ENCODE measurements at places on chromosomes 11 and 22.
A peak's percentile ranks its signal among the peaks of the same experiment; 100 is the strongest.

DNA sequence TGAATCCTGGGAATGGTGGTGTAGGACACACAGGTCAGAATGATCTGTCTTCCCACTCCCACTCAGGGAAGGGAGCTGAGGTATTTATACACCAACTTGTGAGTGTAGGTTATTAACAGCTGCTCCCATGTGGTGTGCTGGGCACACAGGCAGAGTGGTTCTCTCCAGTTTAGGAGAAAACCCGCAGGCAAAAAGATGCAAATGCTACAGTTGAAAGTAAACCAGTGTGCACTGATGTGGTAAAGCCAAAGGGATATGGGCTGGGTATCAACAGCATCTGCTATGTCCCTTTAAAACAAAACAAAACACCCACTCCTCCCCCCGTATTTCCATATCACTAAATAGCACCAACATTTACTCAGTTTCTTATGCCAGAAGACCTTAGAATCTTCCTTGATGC is 75.4 kb upstream of the SYT13 start:
- DNase-seq, result no peak

GRCh38 chr22:49765091-49765771 is 62.4 kb downstream of the BRD1 start:
- no peak for DNase-seq

GRCh38 chr11:45538363-45538762 is 127.1 kb downstream of the CHST1 start:
- no peak for DNase-seq

DNA sequence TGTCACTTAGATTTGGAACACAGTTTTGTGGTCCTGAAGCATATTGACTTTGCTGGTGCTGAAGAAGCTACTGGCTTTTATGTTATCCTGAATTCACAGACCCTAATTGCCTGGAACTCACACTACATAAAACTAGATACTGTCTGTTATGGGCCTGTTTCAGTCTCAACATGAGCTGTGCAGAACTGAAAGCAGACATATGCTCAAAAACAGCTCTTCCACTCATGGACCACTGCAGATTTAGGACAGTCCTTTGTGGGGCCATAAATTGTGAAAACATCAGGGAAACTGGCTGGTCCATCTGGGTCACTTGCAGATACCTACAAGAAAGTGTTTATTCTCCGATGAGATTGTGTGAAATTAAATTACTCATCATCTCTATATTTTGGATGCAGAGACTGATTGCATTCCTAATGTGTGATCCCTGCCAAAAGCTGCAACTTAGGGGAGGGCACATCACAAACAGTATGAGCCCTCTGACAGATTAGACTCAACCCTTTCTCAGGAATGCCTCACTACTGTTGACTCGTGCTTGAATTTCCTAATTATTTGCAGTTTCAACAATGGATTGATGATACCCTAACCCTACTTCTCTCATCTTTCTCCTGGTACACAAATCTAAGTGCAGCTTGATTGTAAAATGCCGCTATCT is 10.2 kb upstream of the CLNS1A start:
- DNase-seq, result no peak

GRCh38 chr22:30272781-30273601 is 6.3 kb upstream of the OSM start:
- DNase-seq, result no peak

DNA sequence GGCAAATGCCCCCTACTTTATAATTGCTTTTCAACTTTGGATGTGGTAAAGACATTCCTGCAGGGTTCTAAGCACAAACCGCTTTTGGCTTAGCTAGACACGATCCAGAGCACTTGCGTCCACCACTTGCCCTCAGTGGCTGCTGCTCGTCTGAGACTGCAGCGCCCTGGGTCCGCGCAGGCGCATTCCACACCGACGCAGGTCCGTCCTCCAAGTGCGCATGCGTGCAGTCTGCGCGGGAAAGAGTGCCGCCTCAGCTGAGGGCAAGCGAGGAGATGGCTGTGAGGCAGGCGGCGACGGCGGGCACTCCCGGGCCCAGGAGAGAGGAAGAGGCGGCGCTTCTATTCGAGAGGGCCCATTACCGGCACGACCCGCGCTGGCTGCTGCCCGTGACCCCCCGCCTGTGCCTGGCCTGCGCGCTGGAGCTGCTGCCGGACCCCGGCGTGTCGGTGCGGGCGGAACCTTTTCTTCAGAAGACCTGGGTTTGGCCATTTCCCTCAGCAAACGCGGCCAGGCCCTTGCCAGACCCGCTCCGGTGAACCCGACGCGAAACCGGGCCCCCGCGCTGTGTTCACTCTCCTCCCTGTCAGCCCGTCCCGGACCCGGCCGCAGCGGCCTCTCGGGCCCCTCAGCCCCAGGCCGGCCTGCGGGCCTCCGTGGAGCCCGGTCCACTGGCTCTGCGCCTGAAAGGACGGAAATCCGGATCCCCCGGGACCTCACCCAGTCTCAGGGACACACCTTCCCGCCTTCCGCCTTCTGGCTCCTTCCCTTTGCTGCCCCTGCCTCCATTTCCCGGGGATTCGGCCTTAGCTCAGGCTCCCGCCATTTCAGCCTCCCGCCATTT is at the start of gene MEI1:
Gene MEI1, plus strand, starts transcription at position 240 of the 844 bp plus-strand sequence. Its CDS starts 36 bp downstream, at position 276.
- peak; percentile 93 for DNase-seq

- DNase-seq, result peak; percentile 16
Observed at GRCh38 chr22:49880281-49880680, 26.6 kb downstream of the ZBED4 start.

DNA sequence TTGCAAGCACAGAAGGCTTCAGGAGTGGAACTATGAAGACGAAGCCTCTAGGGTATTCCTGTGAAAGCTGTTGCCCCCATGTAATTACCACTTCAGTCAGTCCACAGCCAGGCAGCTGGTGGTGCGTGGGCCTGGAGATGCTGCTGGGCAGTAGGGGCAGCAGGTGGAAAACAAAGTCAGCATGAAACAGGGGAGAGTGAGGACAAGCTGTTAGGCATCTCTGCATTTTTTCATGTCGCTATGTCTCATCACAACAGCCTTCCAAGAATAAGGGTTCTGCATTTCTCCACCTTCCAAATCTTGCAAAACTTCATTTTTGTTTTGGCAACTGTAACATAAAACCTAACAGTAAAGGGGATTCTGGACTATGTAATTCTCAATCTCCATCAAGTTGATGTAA is 757.5 kb downstream of the NELL1 start:
- no peak for DNase-seq

DNA sequence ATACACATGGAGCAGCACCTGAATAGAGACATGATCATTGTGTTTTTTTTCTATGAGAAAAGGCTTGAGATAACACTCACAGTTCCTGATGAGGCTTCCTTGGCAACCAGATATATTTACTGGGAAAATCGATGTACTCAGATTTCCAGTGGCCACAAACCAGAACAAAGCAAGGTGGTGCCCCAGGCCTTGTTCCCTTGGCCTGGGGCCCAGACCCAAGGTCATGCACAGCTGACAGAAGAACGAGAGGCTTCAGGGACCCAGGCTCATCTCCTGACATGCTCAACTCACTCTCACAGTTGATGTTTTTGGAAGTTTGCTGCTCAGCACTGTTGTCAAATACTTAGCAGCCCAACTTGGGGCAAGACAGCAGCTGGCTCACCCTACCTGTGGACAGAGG is 281.8 kb downstream of the NTM start:
- DNase-seq, result no peak

- no peak for DNase-seq
Observed at GRCh38 chr11:39174965-39175364, 2284.5 kb downstream of the LRRC4C start.

GRCh38 chr11:93662175-93662570 is 691 bp downstream of the CEP295 start:
- peak; percentile 10 for DNase-seq

DNA sequence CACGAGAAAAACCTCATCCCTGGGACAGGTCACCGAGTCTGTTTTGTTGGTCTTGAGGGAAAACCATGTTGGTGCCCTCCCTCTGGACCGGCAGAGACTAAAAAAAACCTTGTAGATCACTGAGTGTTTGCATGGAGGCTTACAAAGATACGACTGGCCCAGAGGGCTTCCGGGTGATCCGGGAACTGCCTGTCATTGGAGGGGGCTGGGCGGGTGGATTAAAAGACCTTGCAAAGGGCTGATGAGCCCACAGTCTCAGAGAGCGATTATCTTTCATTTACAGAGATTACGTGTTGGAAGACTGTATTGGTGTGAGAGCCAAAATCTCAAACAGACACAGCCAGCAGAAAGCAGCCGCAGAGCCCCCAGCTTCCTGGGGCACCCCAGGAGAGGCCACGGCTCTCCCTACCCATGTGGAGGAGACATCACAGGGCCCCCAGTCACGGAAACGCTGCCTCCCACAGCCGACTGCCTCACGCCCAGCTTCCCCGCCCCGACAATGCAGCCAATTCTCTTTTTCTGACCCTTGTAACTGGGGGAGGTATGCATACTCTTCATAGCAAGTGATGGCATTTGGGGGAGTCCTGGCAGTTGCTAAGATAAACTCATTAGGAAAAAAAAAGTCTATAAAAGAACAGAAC is 426.4 kb downstream of the CTTN start:
- DNase-seq, result no peak

- no peak for DNase-seq
Observed at GRCh38 chr11:64099436-64099835, 63.7 kb downstream of the FLRT1 start.

GRCh38 chr11:101003468-101003867 is 126.1 kb downstream of the PGR start:
- DNase-seq, result no peak

DNA sequence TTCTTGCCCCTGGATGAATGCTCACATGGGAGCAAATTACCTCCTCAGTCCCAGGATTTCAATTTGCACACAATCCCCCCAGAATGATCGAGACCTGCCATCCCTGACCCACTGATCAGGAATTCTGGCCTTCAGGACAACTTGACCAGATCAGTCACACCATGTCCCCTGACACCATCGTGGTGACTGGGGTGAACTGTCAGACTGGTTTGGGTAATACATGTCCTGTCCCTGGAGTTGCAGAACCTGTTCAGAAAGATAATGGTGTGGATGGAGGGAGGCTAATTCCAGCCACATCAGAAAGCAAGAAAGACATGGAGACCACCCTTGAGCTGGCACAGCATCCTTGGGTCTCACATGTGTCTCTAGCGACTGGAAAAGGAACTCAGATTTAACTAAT is 57.9 kb upstream of the TOP3B start:
- no peak for DNase-seq

- DNase-seq, result no peak
Observed at GRCh38 chr11:86374586-86374985, at the start of gene CCDC81. CCDC81 (plus strand) TSS chr11:86374887; CDS start chr11:86375164, 277 bp downstream.

DNA sequence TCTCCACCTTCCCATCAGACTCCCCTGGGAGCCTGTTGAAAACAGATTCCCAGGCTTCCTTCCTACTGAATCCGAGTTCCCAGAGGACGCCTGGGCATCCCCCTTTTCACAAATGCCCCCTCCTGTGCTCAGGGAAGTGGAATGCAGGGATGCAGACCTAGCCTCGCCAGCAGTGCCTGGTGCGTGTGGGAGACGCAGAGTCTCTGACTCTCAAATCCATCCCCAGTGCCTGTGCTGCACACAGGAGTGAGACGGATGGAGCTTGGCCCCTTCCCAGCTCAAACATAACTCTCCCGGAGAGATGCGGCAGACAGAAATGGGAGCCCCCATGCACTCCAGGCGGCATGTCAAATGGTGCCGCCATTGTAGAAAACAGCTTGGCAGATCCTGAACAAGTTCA is 62.6 kb downstream of the CTTN start:
- no peak for DNase-seq

- peak; percentile 57 for DNase-seq
Observed at GRCh38 chr22:29625090-29625825, 21.8 kb downstream of the NF2 start.

DNA sequence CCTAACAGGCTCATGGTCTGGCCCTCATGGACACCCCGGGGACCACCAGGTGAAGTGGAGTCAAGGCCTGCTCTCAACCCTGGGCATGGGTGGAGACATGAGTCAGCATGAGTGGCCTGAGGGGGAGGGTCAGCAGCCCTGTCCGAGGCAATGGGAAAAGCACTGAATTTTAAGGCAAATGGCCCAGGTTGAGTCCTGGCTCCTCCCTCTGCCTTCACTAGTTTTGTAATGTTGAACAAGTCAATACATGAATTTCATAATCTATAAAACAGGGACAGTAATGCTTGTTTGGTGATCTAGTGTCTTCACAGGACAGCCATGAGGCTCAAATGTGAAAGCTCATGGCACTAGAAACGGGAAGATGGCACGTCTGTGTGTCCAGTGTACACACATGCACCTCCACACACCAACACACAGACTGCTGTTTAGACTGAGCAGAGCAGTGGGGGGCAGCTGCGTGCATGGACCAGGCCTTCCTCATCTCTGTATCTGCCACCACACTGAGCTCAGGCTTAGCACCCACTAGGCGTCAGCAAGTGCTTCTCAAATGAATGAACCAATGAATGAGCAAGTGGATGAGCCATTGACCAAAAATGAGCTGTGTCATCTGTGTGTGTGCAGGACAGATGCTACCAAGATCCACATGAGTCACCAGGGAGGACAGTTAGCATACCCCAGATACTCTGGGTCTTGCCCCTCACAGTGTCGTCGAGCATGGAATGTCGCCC is 63.4 kb downstream of the NRXN2 start:
- DNase-seq, result no peak

DNA sequence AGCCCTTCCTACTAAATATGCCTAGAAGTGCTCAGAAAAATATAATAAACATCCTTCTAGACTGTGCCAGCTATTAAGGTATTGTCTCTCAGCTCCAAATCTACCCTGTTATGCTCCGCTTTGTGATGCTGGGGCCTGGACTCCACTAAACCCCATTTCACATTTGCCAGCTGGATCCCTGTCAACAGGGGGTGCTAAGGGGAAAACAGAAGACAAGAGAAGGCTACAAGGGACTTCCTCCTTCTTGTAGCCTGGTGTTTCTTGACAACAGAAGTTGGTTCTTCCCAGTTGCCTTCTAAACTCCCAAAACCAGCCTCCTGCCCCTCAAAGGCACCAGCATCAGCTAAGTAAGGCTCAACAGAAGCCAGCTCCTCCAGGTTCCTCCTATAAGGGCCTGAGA is 5.2 kb downstream of the NUMA1 start:
- peak; percentile 17 for DNase-seq

GRCh38 chr11:105466582-105467228 is 143.2 kb upstream of the GRIA4 start:
- DNase-seq, result no peak

DNA sequence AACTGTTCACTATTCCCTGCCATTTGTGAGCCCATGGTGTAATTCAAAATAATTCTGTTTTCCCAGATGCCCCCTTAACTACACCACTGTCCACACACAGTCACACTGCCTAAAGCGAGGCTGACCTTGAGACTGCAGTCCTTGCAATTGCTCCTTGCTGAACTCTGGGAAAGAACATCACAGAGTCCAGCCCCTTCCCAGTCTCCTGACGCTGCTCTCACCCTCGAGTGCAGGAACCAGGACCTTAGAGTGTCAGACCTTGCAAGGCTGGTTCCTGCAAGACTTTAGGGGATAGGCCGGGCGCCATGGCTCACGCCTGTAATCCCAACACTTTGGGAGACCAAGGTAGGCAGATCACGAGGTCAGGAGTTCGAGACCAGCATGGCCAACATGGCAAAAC is 33.6 kb downstream of the AHNAK start:
- DNase-seq, result peak; percentile 26

- DNase-seq, result no peak
Observed at GRCh38 chr22:17784776-17785175, 10.5 kb upstream of the BID start.

Data from CD4-positive, alpha-beta T cell treated with Interleukin-10 for 1 hour (primary cell).